ENCODE measurements at places on chromosomes 2 and 18.

- no peak for DNase-seq
Measured at GRCh38 chr2:46784278-46784677, 131.3 kb downstream of the MCFD2 start.

DNA sequence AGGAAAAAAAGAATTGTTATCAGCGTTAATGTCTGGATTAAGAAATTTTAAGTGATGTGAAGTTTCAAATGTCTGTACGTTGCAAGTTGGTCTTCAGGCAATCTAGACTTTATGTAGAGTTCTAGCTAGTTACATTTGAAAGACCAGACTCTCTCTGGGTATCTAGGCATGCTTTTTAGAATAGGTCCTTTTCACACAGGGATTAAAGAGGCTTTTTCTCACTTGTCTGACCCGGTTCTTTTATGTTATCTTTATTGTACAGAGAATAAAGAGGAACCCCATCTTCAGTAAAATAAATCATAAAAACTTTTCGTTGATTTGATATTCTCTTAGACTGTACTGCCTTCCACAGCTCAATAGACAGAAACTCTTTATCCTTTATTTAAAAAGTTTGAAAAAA lies 8.5 kb upstream of the EML6 start:
- DNase-seq = no peak

DNA sequence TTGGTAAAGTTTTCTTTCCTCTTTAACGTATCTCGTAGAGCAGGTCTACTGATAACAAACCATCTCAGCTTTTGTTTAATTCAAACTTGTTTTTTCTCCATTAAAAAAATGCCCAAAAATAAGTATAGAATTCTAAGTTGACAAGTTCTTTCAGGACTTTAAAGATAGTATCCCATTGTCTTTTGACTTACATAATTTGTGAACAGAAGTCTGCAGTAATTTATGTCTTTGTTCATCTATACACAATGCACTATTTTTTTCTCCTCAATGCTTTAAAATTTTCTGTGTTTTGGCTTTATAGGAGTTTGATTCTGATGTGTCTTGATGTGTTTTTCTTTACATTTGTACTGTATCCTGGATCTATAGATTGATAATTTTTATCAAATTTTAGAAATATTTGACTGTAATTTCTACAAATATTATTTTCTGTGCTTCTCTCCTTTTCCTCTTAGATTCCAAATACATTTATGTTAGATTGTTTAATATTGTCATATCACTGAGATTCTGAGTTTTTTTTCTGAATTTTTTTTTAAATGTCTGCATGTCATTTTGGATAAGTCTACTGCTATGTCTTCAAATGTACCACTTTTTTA lies 143.3 kb downstream of the FTCDNL1 start:
- no peak for DNase-seq

- peak; percentile 1 for DNase-seq
Measured at GRCh38 chr2:59684116-59684770, 869.2 kb downstream of the BCL11A start.

GRCh38 chr2:163132850-163133249 lies 294.3 kb upstream of the KCNH7 start:
- no peak for DNase-seq

- DNase-seq = peak; percentile 87
Measured at GRCh38 chr2:96806468-96807126, 9.5 kb upstream of the CNNM3 start.

Measured in epithelial cell of proximal tubule (primary cell).